ENCODE measurements at places on chromosomes 7 and 10.

DNA sequence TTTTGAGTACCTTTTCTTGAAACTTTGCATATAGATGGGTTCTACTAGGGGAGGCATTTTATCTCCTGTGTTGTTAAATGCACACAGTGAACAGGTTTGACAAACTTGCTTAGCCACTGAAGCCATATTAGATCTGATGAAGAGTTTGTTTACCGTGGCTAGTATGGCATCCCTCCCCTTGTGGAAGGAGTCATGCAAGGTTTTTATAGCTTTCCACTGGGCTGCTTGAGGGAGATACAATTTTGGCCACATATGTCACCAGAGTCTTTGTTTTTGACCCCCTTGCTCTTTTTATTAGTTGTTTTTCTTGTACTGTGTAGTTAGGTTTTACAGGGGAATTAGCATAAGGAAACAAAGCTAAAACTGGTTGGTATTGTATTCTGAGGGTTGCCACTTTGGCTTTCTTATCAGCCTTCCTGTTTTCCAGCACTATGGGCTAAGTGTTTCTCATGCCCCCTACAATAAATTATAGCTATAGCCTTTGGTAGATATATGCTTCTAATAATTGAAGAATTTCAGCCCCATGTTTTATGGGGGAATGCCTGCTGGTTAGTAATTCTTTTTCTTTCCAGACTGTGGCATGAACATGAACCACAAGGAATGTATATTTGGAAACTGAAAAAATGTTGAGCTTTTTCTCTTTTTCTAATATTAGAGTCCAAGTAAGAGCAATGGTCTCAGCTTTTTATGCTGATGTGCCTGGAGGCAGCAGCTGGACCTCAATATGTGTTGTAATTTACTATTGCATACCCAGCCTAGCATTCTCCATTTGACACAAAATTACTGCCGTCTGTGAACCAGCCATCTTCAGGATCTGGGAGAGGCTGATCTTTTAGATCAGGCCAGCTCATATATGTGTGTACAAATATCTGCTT is 18.4 kb upstream of the STEAP2 start:
- DNase-seq = no peak

- DNase-seq = peak; percentile 89
Measured at GRCh38 chr7:2781636-2782035, 62.5 kb downstream of the GNA12 start.

DNA sequence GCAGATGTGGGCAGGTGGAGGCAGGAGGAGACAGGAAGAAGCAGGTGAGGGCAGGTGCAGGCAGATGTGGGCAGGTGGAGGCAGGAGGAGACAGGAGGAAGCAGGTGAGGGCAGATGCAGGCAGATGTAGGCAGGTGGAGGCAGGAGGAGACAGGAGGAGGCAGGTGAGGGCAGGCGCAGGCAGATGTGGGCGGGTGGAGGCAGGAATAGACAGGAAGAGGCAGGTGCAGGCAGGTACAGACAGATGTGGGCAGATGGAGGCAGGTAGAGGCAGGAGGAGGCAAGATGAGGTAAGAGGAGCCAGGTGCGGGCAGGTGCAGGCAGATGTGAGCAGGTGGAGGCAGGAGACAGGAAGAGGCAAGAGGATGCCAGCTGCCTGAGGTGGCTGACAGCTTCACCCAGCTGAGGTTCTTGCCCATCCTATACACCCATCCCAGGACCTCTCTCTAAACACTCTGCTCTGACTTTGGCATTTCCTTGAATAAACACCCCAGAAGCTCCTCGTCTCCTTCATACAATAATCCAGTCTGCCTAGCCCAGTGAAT is 33.0 kb downstream of the PTPRE start:
- no peak for DNase-seq

- no peak for DNase-seq
Measured at GRCh38 chr10:113347508-113347907, 205.3 kb upstream of the HABP2 start.

- DNase-seq = no peak
Measured at GRCh38 chr10:127952575-127952869, 45.6 kb downstream of the PTPRE start.

GRCh38 chr7:18541181-18541870 is 45.8 kb downstream of the HDAC9 start:
- peak; percentile 31 for DNase-seq

DNA sequence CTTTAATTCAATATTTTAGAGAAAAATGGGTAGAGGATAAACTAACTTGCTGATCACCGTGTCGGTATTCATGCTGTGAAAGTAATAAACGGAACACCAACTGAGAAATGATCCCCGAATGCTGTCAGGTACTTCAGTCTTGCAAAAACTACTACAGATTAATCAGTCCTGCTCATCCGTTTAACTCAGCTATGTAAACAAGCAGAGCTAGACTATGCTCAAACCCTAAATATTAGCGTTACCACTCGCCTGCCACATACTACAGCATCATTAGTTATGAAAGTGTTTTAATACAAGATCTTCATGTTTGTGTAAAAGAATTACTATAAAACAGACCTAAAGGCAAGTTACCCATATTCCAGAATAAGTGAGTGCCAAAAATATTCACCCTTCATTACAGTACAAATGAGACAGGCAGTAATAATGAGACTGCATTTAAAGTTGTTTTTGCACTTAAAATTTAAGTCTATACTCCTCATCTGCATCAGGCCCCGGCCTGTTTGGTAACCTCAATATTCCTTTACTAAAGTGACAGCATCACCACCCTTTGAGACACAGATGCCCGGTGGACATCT is 952 bp downstream of the DNMBP start:
- DNase-seq = peak; percentile 50
